H1 (cell line): ENCODE measurements at places on chromosomes 7 and 10.

GRCh38 chr7:103932389-103932788 is 57.1 kb downstream of the RELN start:
- no peaks in the 10 kb centered on the region for H3K27me3 ChIP-seq
- H3K36me3 ChIP-seq = no peaks in the 10 kb centered on the region
- H3K4me1 ChIP-seq = no peaks in the 10 kb centered on the region; the same call in 1 of the 2 replicates

- H3K4me3 ChIP-seq = no peak overlapping the region
- no peaks in the 10 kb centered on the region for H3K27me3 ChIP-seq
- H3K4me1 ChIP-seq = peaks cover 3% of the 10 kb centered on the region
- peaks cover 6% of the 10 kb centered on the region for H3K36me3 ChIP-seq
Observed at GRCh38 chr10:102740229-102740628, 3.5 kb upstream of the WBP1L start.

- peak overlapping the region; percentile 83 for H3K4me3 ChIP-seq
- H3K4me1 ChIP-seq = peaks cover 13% of the 10 kb centered on the region; the same call in 1 of the 2 replicates
Observed at GRCh38 chr7:30027065-30027456, 559 bp upstream of the FKBP14 start.

- H3K4me3 ChIP-seq = no peak overlapping the region
- DNase-seq = no peak
- no peaks in the 10 kb centered on the region for H3K27me3 ChIP-seq
- no peaks in the 10 kb centered on the region for H3K36me3 ChIP-seq
- H3K27ac ChIP-seq = no peak overlapping the region
Observed at GRCh38 chr7:31004393-31004792, 40.6 kb downstream of the GHRHR start.

DNA sequence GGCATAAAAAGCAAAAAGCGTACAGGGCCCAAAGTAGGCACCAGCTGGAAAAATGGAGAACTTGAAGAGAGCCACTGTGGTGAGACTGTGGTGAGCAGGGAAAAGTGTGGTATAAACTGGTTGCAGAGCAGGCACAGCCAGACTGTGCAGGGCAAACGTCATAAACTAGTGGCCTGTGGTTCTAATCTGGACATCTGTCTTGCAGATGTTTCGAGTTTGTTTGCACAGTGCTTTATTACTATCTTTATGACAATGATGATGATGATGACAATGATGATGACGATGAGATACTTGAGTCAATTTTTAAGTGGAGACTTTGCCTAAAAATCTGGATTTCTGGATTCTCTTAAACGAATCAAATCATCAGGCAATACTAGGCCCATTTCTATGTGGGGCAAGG is 45.7 kb downstream of the SEMA3C start:
- H3K27me3 ChIP-seq = no peaks in the 10 kb centered on the region
- no peaks in the 10 kb centered on the region for H3K36me3 ChIP-seq
- H3K4me3 ChIP-seq = no peak overlapping the region
- DNase-seq = no peak
- H3K4me1 ChIP-seq = no peaks in the 10 kb centered on the region

DNA sequence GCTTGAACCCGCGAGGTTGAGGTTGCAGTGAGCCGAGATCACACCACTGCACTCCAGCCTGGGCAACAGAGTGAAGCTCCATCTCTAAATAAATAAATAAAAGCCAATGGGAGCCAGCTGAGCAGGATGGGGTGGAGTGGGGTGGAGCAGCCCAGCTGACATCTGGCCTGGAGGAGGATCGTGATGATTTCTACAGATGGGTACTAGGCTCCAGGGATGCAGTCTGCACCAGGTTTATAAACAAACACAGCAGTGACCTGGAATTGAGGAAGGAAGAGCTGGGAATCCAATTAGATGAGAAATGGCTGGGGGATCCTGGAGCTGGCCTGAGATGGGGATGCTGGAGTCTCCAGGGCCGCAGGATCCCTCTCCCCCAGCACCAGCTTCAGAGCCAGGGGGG is 7.3 kb upstream of the GRIFIN start:
- no peaks in the 10 kb centered on the region for H3K36me3 ChIP-seq
- no peak for DNase-seq
- H3K4me3 ChIP-seq = no peak overlapping the region
- H3K27ac ChIP-seq = no peak overlapping the region
- H3K4me1 ChIP-seq = peaks cover 1% of the 10 kb centered on the region; the same call in 1 of the 2 replicates
